ENCODE measurements at places on chromosomes 5 and 9. TPM values are rescaled to one million over a fixed set of nuclear protein-coding genes. Genes with fewer than 3 reads are reported as not detected.

Gene NR3C1
- total RNA-seq, result 52.6 TPM

Gene DCP2
- 70.4 TPM for total RNA-seq

Gene TTF1
- total RNA-seq, result 8.4 TPM

Gene FOXD4L4
- total RNA-seq, result 0.10 TPM

Gene ORM2
- 0.77 TPM for total RNA-seq

Gene CCL19
- total RNA-seq, result not detected

Gene APBA1
- total RNA-seq, result 0.05 TPM

Gene HSPA9
- 424 TPM for total RNA-seq

Gene MYOZ3
- total RNA-seq, result 1.7 TPM

Gene DRD1
- total RNA-seq, result 1.0 TPM

Gene LPAR1
- total RNA-seq, result 11.0 TPM

Gene ITGA2
- 41.8 TPM for total RNA-seq

Gene CDC20B
- total RNA-seq, result 0.08 TPM

Gene EQTN
- total RNA-seq, result not detected

Gene ACTBL2
- total RNA-seq, result not detected

Gene CXCL14
- not detected for total RNA-seq

Gene SPATA31C1
- total RNA-seq, result not detected

Gene MTRR
- 57.8 TPM for total RNA-seq

Gene TRPM6
- total RNA-seq, result 0.05 TPM

Gene PKD2L2
- not detected for total RNA-seq

Gene ASB6
- total RNA-seq, result 14.3 TPM

Gene PCBD2
- total RNA-seq, result 19.8 TPM

Gene ROPN1L
- 3.0 TPM for total RNA-seq

Gene OGN
- 0.08 TPM for total RNA-seq

Gene PCDHB8
- total RNA-seq, result 7.6 TPM

Gene ISOC1
- 25.7 TPM for total RNA-seq

Gene KCTD16
- 0.08 TPM for total RNA-seq

Gene DND1
- 1.8 TPM for total RNA-seq

Gene LCN10
- not detected for total RNA-seq

Gene DMRT3
- not detected for total RNA-seq

Gene TAF1L
- not detected for total RNA-seq

Gene BTF3
- total RNA-seq, result 647 TPM

Gene PCDHA1
- not detected for total RNA-seq

Gene SNCB
- total RNA-seq, result 0.77 TPM

Gene PCDHB5
- 0.08 TPM for total RNA-seq

Gene LCN9
- not detected for total RNA-seq

Gene GRIN1
- 4.9 TPM for total RNA-seq

Gene SPINK13
- not detected for total RNA-seq

Gene SOHLH1
- not detected for total RNA-seq

Gene SLC1A3
- total RNA-seq, result 0.13 TPM

Gene PHF24
- 0.08 TPM for total RNA-seq

Gene CCIN
- 0.13 TPM for total RNA-seq

Gene FAM81B
- not detected for total RNA-seq

Gene TMEM141
- 53.5 TPM for total RNA-seq

Gene MORN5
- not detected for total RNA-seq

Gene LECT2
- total RNA-seq, result not detected

Gene ISL1
- total RNA-seq, result 0.36 TPM

Gene BTNL3
- total RNA-seq, result not detected

Gene GRM6
- not detected for total RNA-seq

Gene DAP
- 108 TPM for total RNA-seq
